ENCODE measurements at places on chromosomes 11 and 22.

- DNase-seq: no peak
Observed at GRCh38 chr11:70942593-70942992, 309.8 kb downstream of the SHANK2 start.

DNA sequence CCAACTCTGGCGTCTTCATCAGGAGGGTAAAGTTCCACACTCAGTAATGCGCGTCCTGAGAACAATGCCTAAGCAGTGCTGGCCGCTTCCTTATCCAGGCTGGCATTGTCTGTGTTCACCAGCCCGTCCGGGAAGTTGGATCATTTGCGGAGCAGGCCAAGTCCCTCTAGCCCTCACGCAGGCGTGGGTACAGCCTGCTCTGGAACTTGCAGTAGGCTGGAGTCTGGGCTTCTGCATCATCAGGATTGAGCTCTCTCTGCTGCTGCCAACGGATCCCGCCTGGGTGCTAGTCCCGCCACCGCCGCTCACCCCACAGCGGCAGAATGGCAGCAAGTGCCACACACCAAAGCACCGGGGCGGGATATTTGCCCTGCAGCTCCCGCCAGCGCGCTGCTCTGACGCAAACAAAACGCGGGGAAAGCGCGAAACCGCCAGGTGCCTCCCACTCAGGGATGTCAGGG is 29.0 kb downstream of the GLYATL1 start:
- no peak for DNase-seq

DNA sequence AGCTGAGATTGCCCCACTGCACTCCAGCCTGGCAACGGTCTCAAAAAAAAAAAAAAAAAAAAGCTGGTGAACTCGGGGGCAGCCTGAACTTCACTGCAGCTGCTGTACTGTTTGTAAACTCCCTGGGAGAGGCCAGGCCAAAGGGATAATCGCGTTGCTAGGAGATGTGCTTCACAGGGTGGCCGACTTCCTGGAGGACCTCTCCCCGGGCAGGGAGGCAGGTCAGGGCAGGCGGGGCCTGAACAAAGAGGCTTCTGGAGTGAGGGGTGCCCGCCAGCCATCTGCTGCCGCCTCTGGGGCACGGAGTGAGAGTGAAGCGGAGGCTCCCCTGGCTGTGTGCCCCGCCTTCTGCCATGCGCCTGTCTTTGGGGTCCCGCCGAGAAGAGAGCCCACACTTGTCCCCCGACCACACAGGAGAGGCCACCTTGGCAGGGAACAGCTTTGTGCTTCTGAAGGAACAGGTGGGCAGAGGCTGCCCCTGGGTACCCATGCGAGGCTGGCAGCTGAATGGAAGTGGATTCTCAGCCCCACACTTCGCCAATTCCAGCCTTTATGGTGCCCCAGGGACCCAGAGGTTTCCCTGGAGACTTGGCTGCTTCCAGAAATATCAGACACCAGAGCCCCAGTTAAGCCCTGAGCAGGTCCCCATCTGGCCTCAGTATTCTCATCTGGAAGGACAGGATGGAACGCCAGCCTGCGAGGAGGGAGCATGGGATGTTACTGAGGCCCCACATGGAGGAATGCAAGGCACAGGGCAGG is 29.6 kb downstream of the TMEM184B start:
- no peak for DNase-seq

GRCh38 chr22:20867179-20868024 is 8.6 kb downstream of the SNAP29 start:
- no peak for DNase-seq

- no peak for DNase-seq
Observed at GRCh38 chr11:6850526-6850925, 5.0 kb downstream of the OR10A5 start.

- DNase-seq: no peak
Observed at GRCh38 chr22:32665676-32666075, 135.8 kb upstream of the TIMP3 start.

- DNase-seq: no peak
Observed at GRCh38 chr11:113496026-113496651, 20.9 kb upstream of the DRD2 start.
